ENCODE measurements at places on chromosomes 6 and 20. TPM values are rescaled to one million over a fixed set of nuclear protein-coding genes. Genes with fewer than 3 reads are reported as not detected.

Gene LST1
- 24.7 TPM for polyA plus RNA-seq

Gene GRM1
- not detected for polyA plus RNA-seq

Gene PPIL6
- 0.60 TPM for polyA plus RNA-seq

Gene LAMA5
- polyA plus RNA-seq = 3.2 TPM

Gene PI3
- polyA plus RNA-seq = 84.1 TPM

Gene CDH26
- polyA plus RNA-seq = 0.74 TPM

Gene EPPIN
- polyA plus RNA-seq = not detected

Gene CYB5R4
- 33.6 TPM for polyA plus RNA-seq

Gene IFT52
- 30.7 TPM for polyA plus RNA-seq

Gene BPI
- not detected for polyA plus RNA-seq

Gene SAPCD1
- 1.2 TPM for polyA plus RNA-seq

Gene PEDS1
- 13.8 TPM for polyA plus RNA-seq

Gene SIRPB1
- polyA plus RNA-seq = 2.3 TPM

Gene ARMC12
- polyA plus RNA-seq = not detected

Gene PTCHD4
- 0.03 TPM for polyA plus RNA-seq

Gene FAM83C
- polyA plus RNA-seq = not detected

Gene GJA10
- not detected for polyA plus RNA-seq

Gene SMIM26
- 174 TPM for polyA plus RNA-seq

Gene CST7
- polyA plus RNA-seq = 3.9 TPM

Gene GSTA2
- polyA plus RNA-seq = not detected

Gene GPRC6A
- not detected for polyA plus RNA-seq

Gene HECA
- polyA plus RNA-seq = 18.0 TPM

Gene GTSF1L
- not detected for polyA plus RNA-seq

Gene COX4I2
- polyA plus RNA-seq = 3.0 TPM

Gene KDM1B
- 32.8 TPM for polyA plus RNA-seq

Gene FOXQ1
- polyA plus RNA-seq = 0.60 TPM

Gene MYLK4
- not detected for polyA plus RNA-seq

Gene CD24
- 865 TPM for polyA plus RNA-seq

Gene OARD1
- 53.5 TPM for polyA plus RNA-seq

Gene SKIC2
- polyA plus RNA-seq = 68.2 TPM

Gene FRMD1
- polyA plus RNA-seq = 12.0 TPM

Gene SEL1L2
- not detected for polyA plus RNA-seq

Gene REM1
- polyA plus RNA-seq = 0.46 TPM

Gene PEX7
- 12.9 TPM for polyA plus RNA-seq

Gene EDN1
- 9.8 TPM for polyA plus RNA-seq

Gene LY6G6F
- not detected for polyA plus RNA-seq

Gene SLC52A3
- polyA plus RNA-seq = 5.3 TPM

Gene RAD21L1
- polyA plus RNA-seq = not detected

Gene ADGRB3
- polyA plus RNA-seq = 0.60 TPM

Gene CST3
- 344 TPM for polyA plus RNA-seq

Gene SNAI1
- 2.9 TPM for polyA plus RNA-seq

Gene TRAPPC3L
- polyA plus RNA-seq = not detected

Gene TFAP2C
- polyA plus RNA-seq = 0.99 TPM

Gene KCNS1
- not detected for polyA plus RNA-seq

Gene PGBD1
- 0.92 TPM for polyA plus RNA-seq

Gene MYMX
- polyA plus RNA-seq = not detected

Data from sigmoid colon (tissue), 7 donors.